Bronchial smooth muscle cell (primary cell): ENCODE measurements at places on chromosomes 6 and 20. TPM values are rescaled to one million over a fixed set of nuclear protein-coding genes. Genes with fewer than 3 reads are reported as not detected.

TCF21 gene
- 36.7 and 42.6 TPM in 2 replicates for total RNA-seq

RIPOR3 gene
- 7.7 and 22.1 TPM in 2 replicates for total RNA-seq

PNLDC1 gene
- total RNA-seq: 2.0 TPM in 1 of 2 replicates, not detected in the other

C20orf204 gene
- 0.47 and 0.60 TPM in 2 replicates for total RNA-seq

C6orf132 gene
- total RNA-seq: 0.63 TPM in 1 of 2 replicates, not detected in the other
